Esophagus squamous epithelium (tissue), 5 donors: ENCODE measurements at places on chromosomes 13 and 19. TPM values are rescaled to one million over a fixed set of nuclear protein-coding genes. Genes with fewer than 3 reads are reported as not detected.

DNA sequence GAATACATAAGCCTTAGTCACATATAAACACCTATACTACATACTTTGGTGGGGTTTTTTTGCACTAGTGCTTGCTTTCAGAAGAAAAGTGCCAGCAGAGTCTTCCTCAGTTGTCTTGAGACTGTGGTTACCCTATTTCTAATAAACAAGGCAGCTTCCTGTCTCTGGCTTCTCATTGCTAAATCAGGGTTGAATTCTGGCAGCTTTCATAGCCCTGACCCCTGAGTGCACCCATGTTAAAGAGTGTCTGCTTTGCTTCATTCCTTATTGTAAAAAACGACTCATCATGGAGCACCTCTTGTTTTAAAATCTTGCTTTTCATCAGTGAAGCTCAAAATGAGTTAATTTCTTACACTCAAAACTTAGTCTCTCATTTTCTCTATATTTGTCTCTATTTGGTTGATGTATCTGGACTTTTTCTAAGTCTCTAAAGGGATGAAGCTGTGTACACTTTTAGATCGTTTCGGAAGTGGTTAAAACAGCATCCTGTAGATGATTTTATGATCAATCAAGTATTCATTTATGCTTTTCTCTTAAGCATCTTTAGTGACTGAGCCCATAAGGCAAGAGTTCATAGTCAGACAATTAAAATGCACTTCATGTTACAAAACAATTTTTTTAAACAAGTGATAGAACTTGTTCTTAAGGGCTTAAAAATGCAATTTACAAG, 72.1 kb downstream of the KLF12 start:
- H3K4me1 ChIP-seq = no peaks in the 10 kb centered on the region
- no peak for DNase-seq
- H3K4me3 ChIP-seq = no peak overlapping the region
- H3K36me3 ChIP-seq = no peaks in the 10 kb centered on the region

DNA sequence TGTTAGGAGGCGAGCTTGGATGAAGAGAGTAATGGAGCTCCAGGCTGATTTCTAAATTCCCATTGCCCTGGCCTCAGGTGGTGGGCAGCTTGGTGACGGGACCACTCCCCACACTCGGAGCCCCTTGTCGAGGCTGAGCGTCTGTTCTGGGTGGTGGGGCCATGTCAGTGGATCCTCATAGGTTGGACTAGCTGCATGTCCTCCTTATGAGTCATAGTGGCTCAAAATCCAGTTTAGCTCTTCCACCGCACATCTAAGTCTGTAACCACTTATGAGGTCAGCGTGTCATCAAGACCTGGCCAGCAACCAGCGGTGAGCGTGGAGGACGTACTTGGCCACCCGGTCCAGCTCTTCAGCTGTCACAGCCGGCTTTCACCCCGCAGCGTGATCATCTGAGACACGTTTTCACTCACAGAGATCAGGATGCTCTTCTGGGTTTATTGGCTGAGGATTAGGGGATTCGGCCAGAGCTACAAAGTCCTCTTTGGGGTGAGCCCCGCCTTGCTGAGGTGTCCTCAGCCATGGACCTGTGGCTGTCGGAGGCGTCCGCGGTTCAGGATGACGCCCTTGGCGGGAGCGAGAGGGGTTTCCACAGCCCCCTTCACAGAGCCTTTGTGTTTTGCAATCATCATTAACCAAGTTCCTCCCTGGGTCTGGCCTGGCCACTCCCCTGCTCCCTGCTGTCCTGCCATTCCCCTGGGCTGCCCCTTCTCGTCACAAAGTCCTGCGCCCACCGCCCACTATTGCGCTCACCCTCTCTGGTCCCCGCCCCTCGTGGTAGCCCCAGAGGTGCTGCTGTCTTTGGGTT, 41.9 kb downstream of the ADPRHL1 start:
- H3K4me1 ChIP-seq = peaks cover 4% of the 10 kb centered on the region
- H3K27ac ChIP-seq = peak overlapping the region; percentile 79
- no peaks in the 10 kb centered on the region for H3K36me3 ChIP-seq
- H3K4me3 ChIP-seq = no peak overlapping the region
- peaks cover 42% of the 10 kb centered on the region for H3K27me3 ChIP-seq

The PNMA8B gene
- total RNA-seq = 0.87 TPM

- H3K4me3 ChIP-seq = no peak overlapping the region
- peaks cover 50% of the 10 kb centered on the region for H3K4me1 ChIP-seq
- DNase-seq = no peak
- H3K27ac ChIP-seq = no peak overlapping the region
- H3K36me3 ChIP-seq = no peaks in the 10 kb centered on the region
These were observed 31.9 kb downstream of the PAK4 start for GRCh38 chr19:39157275-39157996.

GRCh38 chr19:6693681-6694080, 23.7 kb upstream of the TNFSF14 start:
- DNase-seq = no peak
- H3K27ac ChIP-seq = no peak overlapping the region
- H3K4me3 ChIP-seq = no peak overlapping the region

- H3K27ac ChIP-seq = no peak overlapping the region
- H3K27me3 ChIP-seq = no peaks in the 10 kb centered on the region
- no peak overlapping the region for H3K4me3 ChIP-seq
- H3K4me1 ChIP-seq = no peaks in the 10 kb centered on the region
- no peak for DNase-seq
- no peaks in the 10 kb centered on the region for H3K36me3 ChIP-seq
These were observed 27.0 kb downstream of the TNFSF11 start for GRCh38 chr13:42600943-42601342.

- no peaks in the 10 kb centered on the region for H3K4me1 ChIP-seq
- H3K27ac ChIP-seq = no peak overlapping the region
- no peak for DNase-seq
- H3K27me3 ChIP-seq = no peaks in the 10 kb centered on the region
- H3K4me3 ChIP-seq = no peak overlapping the region
These were observed 113.9 kb upstream of the IRS2 start for GRCh38 chr13:109900320-109900719.
